ENCODE measurements at places on chromosomes 1 and 21.

DNA sequence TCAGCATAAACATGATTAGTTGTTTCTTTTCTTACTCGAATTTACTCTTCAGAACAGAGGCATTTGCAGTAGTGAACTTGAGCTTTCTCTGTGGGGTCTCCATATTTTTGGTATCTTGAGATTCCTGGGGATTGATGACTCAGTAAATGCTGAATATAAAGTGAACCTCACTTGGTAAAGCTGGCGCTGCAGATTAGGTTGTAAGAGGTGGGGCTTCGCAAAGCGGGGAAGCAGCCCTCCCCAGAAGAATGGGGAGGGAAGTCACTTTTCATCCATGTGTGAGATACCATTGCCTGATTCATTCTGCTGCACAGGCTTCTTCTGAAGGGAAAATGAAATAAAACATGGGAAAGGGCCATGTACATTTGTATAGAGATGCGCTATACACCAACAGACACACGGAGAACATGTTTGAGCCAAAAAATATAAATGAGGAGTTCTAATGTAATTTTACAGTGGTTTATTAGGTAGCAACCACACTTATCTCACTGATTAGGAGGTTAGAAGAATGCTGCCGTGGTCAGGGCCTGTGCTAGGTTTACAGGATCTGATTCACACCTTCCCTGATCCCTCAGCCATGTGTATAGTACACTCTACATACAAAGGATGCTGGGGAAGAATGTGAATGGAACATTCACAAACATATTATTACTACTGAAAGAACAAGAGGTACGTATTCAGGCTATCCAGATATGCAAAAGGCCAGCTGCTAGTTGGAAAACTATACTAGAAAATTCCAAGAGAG lies 63.5 kb downstream of the DNTTIP2 start:
- no peak for DNase-seq

DNA sequence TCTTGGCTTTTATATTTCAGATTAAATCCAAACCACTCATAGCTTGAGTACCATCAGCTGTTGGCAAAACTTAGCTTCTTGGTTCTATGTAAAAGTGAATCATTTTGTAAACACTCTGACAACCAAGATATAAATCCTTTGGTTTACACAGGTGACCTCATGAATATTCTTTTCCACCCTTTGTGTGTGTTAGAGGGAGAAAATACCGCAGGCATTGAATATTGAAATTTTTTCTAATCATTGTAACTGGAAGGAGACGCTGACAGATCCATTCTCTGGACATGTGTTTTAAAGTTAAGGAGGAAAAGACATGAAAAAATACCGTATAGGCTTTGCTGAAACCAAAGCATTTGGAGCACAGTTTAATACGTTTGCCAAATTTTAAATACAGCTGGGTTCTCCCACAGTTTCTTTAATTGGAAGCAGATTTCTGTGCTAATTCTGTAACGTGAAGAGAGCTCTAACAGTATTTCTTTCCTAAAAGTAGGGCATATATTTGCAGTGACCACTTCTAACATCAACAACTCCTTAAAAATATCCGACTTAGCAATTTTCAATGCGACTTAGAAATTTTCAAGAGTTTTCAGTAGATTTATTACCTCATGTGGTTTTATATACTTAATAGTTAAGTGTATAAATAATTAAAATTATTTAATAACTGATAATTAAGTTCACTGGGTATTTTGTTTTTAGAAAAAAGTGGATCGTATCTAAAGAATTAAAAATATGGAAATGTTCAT lies 388.2 kb downstream of the USP25 start:
- peak; percentile 76 for DNase-seq

GRCh38 chr1:169109561-169110134 lies 3.2 kb downstream of the ATP1B1 start:
- peak; percentile 93 for DNase-seq

- no peak for DNase-seq
Measured at GRCh38 chr21:29638138-29638537, 301.7 kb downstream of the GRIK1 start.

- DNase-seq = peak; percentile 28
Measured at GRCh38 chr1:76294482-76295194, 220.1 kb downstream of the ST6GALNAC3 start.

DNA sequence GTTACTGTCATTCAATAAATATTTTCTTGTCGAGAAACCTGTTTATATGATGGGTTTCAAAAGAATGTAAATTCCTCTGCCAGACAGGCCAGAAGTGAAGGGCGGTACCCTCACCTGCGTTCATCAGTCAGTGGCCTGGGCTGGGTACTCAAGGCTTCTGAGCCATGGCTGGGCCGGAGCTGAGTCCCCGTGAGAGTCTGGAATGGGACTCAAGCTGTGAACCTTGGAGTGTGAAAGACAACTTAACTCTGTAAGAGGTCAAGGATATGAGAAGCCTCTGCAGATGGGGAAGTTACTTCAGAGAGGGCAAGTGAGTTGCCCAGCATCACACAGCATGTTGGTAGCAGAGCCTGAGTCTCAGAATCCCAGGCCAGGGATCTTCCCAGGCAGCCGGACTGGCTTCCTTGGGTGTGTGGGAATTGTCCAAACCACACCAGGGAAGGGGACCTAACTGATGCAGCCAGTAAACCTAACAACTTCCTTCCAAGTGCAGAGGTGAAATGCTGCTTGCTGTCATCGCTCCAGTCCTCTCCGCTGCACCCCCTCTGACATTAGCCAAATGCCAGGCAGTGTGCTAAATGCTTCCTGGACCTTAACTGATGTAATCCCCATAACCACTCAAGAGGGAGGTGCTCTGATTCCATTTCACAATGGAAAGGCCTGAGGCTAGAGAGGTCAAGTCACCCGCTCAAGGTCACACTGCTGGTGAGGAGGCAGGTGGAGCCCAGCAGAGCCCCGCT lies 4.8 kb downstream of the DISP3 start:
- no peak for DNase-seq

GRCh38 chr1:59682396-59683080 lies 132.2 kb upstream of the HOOK1 start:
- DNase-seq = no peak

- no peak for DNase-seq
Measured at GRCh38 chr1:30273021-30273325, 450.4 kb downstream of the MATN1 start.

GRCh38 chr1:163664671-163665335 lies 343.0 kb downstream of the NUF2 start:
- DNase-seq = no peak

DNA sequence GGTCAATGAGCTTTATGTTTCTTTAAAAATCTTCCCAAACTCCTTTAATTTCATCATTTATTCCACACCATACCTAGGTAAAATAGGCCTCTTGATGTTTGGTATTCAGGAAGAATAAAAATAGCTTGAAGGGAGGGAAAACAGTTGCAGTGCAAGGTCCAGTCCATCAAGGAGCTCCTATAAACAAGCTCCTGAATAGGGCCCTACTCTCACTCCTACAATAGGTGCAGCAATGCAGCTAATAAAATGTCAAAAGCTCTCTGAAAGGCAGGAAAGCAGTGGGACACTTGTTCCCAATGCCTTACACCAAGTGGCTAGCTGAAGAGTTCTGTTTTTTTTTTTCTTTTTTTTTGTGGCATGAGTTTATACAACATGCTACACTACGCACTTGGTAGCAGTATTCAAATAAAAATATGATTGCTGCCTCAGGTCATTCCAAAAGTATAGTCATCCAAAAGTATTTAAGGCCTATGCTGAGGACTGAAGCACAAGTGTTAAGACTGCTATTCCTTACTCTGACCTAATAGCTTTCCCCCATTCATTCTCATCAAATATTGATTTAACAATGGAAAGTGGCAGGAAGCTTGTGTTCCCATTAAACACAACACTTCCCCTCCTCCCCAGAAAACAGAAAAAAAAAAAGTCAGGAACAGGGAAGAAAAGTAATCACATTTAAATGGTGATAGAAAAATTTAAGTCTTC lies 9.8 kb downstream of the TEX38 start:
- DNase-seq = peak; percentile 79

- peak; percentile 74 for DNase-seq
Measured at GRCh38 chr21:40507978-40508377, 339.0 kb downstream of the DSCAM start.

GRCh38 chr21:33977721-33978369 lies 62.2 kb upstream of the ATP5PO start:
- no peak for DNase-seq

DNA sequence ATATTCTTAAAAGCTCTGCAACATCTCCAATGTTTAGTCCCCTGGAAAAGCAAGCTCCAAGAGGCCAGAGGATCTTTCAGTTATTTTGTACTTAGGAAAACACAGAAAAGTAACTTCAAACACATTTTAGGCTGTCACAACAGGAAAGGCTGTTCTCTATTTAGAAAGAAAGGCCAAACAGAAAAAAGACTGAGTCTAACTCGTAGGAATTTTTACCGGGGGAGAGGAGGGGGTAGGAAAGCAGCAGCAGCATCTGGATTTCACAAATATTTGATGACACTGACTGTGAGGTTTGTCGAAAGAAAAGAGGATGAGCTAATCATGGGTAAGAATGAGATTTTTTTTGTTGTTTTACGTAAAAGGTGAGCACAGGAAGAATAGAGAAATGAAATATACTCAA lies 107.1 kb downstream of the EIF4G3 start:
- no peak for DNase-seq

- DNase-seq = peak; percentile 69
Measured at GRCh38 chr1:232568906-232569553, 60.9 kb downstream of the SIPA1L2 start.

DNA sequence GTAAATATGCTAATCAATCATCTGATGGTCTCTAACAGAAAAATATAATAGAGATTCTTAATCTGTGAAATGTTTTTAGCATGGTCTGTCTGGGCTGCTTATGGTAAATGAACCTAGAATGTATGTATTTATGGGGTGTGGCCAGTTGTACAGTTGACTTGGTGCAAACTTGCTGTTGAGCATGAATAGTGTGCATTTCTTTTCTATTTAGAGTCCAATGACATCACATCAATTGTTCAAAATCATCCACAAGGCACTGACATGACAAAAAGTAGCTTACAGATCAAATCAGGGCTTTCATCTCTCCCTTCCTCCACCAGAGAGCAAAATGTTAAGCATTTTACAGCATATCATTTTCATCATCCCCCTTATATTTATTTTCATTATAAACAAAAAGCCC lies 1010.3 kb downstream of the KCNT2 start:
- no peak for DNase-seq

DNA sequence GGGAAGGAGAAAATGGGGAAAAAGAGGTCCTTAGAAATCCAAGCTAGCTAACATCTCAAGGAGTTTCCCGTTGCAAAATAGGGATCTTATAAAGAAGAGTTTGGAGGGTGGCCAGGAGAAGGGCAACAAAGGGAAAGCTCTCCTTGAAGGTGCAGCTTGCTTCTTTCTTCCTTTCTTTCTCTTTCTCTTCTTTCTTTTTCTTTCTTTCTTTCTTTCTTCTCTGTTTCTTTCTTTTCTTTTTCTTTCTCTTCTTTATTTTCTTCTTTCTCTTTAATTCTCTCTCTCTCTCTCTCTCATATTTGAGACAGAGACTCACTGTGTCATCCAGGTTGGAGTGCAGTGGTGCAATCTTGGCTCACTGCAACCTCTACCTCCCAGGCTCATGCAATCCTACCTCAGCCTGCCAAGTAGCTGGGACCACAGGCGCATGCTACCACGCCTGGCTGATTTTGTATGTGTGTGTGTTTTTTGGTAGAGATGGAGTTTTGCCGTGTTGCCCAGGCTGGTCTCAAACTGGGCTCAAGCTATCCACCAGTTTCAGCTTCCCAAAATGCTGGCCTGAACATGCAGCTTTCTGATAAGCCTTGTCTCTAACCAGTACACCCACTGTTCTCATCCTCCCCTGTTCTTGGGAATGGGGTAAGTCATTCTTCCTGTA lies 44.4 kb downstream of the RNF11 start:
- no peak for DNase-seq

DNA sequence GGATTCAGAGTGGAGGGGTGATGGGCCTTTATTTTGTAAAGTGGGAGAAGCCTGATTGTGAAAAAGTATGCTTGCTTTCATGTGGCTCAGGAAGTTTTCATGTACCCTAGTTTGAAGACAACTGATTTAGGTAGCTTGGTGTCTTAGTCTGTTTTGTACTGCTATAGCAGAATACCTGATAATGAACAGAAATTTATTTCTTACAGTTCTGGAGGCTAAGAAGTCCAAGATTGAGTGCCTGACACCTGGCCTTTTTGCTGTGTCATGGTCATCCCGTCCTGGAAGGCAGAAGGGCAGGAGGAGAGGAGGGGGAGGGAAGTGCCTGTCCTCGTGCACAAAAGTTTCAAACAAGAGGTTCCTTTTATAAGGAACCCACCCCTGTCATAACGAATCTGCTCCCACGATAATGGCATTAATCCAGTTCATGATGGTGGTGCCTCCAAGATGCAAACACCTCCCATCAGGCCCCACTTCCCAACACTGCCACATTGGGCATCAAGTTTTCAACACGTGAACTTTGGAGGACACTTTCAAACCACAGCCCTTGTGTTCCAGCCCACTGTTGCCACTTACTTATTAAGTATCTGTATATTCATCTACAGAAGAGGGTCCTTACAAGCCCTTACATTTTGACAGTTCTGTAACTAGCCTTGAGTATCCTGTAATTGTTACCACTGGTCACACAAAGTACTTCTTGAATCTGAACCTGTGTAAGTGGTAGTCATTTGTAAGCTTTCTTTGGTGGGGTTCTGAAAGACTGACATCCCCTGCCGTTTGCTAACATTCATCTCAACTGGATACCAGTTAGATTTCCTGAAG lies 9.5 kb downstream of the UCK2 start:
- peak; percentile 41 for DNase-seq

- no peak for DNase-seq
Measured at GRCh38 chr1:54371038-54371941, 34.9 kb downstream of the SSBP3 start.

GRCh38 chr1:225694151-225694603 lies 41.3 kb upstream of the ENAH start:
- peak; percentile 97 for DNase-seq

DNA sequence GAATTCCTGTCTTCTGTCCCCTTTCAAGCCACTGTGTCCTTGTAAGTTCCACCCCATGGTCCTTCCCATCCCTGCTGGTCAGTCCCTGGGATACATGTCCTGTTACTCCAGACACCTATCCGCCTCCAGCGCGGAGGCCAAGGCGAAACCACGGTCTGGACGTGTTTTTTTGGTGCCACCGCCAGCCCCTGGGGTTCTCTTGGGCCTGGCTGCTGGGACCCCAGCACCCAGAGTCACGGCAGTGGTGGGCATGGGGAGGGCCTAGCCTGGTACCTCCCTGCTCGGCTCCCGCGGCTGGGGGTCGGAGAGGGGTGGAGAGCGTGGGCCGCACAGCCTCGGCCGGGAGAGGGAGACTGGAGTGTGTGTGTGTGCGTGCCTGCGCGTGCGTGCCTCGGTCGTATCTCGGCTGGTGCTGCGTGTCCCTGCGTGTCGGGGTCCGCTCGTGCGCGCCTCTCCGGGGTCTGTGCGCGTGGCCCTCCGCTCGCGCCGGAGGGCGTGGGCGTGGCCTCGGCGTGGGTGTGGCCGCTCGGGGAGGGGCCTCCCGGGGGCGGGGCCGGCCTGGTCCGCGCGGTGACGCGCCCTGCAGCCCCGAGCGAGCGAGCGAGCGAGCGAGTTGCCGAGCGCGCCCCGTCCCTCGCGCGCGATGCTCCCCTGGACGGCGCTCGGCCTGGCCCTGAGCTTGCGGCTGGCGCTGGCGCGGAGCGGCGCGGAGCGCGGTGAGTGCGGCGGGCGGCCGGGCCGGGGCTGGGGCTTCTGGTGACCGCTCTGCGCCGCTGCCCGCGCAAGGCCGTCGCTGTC lies at the start of gene VWA1:
Gene VWA1, plus strand, starts transcription at position 585 of the 798 bp plus-strand sequence. Its CDS starts 59 bp downstream, at position 644.
- DNase-seq = peak; percentile 89

- DNase-seq = no peak
Measured at GRCh38 chr1:154179946-154180687, 11.8 kb downstream of the TPM3 start.

- DNase-seq = no peak
Measured at GRCh38 chr21:44583089-44583799, 2.8 kb upstream of the KRTAP10-5 start.

All from DMS53 (cell line).